A549 treated with RU486 at 1 μM for 4 hours (cell line): ENCODE measurements at places on chromosomes 3 and 15. TPM values are rescaled to one million over a fixed set of nuclear protein-coding genes. Genes with fewer than 3 reads are reported as not detected.

PARP15 gene
- total RNA-seq, result not detected in 5 replicates

SLC24A5 gene
- total RNA-seq, result not detected in 5 replicates

TRA2B gene
- total RNA-seq, result 161 to 203 TPM (median 182 TPM) in 5 replicates

PLSCR2 gene
- not detected in 5 replicates for total RNA-seq

RTF1 gene
- 17.5 to 25.3 TPM (median 22.5 TPM) in 5 replicates for total RNA-seq

HTR3D gene
- total RNA-seq, result not detected in 5 replicates

NRROS gene
- not detected in 5 replicates for total RNA-seq

NR1I2 gene
- total RNA-seq, result not detected in 5 replicates

ACAN gene
- 0.14 to 0.21 TPM (median 0.20 TPM) in 5 replicates for total RNA-seq

SKOR1 gene
- 0.02 to 0.03 TPM in 2 of 5 replicates, not detected in the others for total RNA-seq
